Adrenal gland (tissue), 19 donors: ENCODE measurements at places on chromosomes 12 and 14.

DNA sequence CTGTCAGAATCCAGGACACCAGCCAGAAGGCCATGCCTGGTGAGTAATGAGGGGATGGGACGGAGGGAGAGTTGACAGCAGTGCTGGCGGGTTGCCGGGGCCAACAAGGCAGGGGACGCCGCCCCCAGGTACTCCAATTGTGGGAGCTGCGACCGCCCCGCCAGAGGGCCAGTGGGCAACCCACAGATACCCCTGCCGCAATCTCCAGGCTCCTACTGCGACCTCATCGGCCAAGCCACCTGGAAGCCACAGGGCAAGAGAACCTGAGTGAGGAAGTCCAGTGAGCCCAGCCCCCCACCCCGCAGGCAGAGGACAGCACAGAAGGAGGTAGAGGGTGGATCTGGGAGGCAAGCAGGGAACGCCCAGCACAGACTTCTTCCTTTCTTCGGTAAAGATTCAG lies 103.0 kb downstream of the RIMBP2 start:
- H3K4me3 ChIP-seq, result no peak overlapping the region
- no peaks in the 10 kb centered on the region for H3K4me1 ChIP-seq
- H3K36me3 ChIP-seq, result no peaks in the 10 kb centered on the region
- no peak for DNase-seq

- DNase-seq, result no peak
- no peak overlapping the region for H3K27ac ChIP-seq
- H3K36me3 ChIP-seq, result no peaks in the 10 kb centered on the region
- no peaks in the 10 kb centered on the region for H3K4me1 ChIP-seq
- H3K4me3 ChIP-seq, result no peak overlapping the region
Measured at GRCh38 chr12:81295251-81295650, 217.4 kb downstream of the ACSS3 start.

GRCh38 chr12:39123580-39124253 lies 218.3 kb upstream of the CPNE8 start:
- H3K4me1 ChIP-seq, result peaks cover 5% of the 10 kb centered on the region
- DNase-seq, result no peak
- H3K27me3 ChIP-seq, result no peaks in the 10 kb centered on the region
- no peak overlapping the region for H3K4me3 ChIP-seq
- no peaks in the 10 kb centered on the region for H3K36me3 ChIP-seq

- no peaks in the 10 kb centered on the region for H3K4me1 ChIP-seq
- no peak overlapping the region for H3K27ac ChIP-seq
- no peaks in the 10 kb centered on the region for H3K36me3 ChIP-seq
- H3K27me3 ChIP-seq, result no peaks in the 10 kb centered on the region
Measured at GRCh38 chr14:67400434-67400833, 11.5 kb downstream of the PLEK2 start.
